ENCODE measurements at places on chromosomes 3 and 15.
A peak's percentile ranks its signal among the peaks of the same experiment; 100 is the strongest.

DNA sequence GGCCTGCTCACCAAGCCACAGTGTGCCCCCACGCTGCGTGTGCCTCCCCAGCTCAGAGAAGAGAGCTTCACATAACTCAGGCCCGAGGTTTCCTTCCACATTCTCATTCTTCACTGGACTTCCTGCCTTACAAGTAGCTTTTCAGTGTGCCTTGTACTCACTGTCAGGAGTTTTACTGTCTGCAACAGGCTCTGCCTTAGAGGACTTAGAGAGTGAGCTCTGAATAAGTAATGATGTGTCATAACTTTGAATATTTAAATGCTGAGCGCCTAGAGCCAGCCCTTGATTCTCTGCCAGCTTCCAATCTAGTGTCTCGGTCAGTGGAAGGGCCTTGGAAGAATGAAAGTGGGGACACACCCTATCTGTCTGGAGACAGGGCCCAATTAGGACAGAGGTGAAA, 41.8 kb downstream of the ITGB5 start:
- DNase-seq: no peak

- DNase-seq: no peak
These were observed 29.6 kb downstream of the DUT start for GRCh38 chr15:48360841-48361240.

GRCh38 chr3:126472277-126473006, 3.2 kb downstream of the ZXDC start:
- no peak for DNase-seq

- peak; percentile 16 for DNase-seq
These were observed 73.9 kb upstream of the TMEM108 start for GRCh38 chr3:132964266-132964665.

DNA sequence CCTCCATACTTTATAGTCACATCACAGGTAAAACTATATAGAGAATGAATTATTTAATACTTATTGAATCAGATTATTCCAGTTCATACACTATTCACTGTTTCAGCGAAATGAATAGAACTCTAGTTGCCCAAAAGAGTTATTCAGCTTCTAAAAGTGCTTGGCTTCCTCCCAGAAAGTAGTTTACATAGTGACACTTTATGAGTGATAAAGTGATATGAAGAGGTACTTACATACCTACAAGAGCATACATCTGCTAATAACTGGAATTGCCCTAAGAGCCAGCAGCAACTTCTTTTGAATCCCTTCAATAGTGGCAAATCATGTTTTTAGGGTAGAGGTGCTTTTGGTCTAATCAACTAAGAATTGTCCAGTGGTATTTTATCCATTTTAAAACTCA, 635.1 kb upstream of the AGTR1 start:
- DNase-seq: no peak

DNA sequence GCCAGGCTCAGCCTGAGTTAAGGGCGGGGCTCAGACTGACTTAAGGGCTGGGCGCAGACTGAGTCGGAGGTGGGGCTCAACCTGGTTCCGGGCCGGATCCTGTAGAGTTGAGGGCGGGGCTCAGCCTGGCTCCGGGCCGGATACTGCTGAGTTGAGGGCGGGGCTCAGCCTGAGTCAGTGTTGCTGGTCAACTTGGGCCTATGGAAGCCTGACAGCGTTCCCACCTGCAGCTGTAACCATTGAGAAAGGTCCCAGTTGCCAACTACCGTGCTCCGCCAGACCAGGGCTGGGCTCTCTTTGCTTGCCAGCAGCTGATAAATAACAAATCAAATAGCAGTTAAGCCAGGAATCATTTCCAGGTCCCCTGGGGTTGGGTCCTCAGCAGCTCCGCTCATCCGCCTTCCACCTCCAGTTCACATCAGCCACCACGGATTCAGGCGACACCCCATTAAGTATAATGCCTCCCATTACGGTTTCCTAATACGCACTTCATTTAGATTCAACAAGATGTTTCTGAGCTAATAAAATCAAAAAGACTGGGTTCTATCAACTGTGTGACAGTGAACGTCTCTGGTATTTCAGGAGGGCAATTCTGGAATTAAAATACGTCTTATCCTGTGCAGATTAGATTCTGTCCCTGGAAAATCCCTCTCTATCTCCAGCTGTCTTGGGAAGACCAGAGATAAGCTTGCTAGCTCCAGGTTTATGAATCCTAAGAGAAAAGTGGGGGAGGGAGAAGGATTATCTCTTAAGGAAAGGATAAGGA, 7.3 kb downstream of the GRIP2 start:
- DNase-seq: peak; percentile 47

- no peak for DNase-seq
These were observed 60.2 kb upstream of the ARHGEF26 start for GRCh38 chr3:154061001-154061370.

GRCh38 chr3:164791263-164791662, 287.0 kb downstream of the SI start:
- no peak for DNase-seq

GRCh38 chr3:36738702-36739101, 25.7 kb downstream of the DCLK3 start:
- DNase-seq: no peak

- DNase-seq: no peak
These were observed 8.4 kb downstream of the VWA5B2 start for GRCh38 chr3:184237807-184238206.

- no peak for DNase-seq
These were observed 45.2 kb upstream of the ARRDC4 start for GRCh38 chr15:97915261-97915660.

DNA sequence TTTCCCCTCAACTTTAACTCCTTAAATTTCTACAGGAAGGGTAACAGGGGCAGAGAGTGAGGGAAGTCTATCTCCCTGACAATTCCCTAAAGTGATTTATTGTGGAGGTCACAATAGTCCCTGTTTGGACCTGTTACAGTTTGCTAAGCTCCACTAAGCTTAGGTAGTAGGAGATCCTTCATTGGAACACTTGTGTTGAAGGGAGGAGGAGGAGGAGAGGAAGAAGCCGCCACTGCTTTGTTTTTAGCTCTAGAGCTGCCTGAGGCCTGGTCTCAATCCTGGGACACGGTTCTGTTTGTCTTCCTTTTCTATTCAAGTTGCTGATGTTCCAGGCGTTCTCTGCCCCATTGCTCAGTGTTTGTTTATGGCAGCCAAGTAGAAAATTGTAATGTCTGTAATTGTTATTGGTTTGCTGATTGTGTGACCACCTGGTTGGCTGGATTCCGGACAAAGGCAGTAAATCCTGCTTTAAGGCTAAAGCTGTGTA, 48.4 kb downstream of the HES1 start:
- no peak for DNase-seq

DNA sequence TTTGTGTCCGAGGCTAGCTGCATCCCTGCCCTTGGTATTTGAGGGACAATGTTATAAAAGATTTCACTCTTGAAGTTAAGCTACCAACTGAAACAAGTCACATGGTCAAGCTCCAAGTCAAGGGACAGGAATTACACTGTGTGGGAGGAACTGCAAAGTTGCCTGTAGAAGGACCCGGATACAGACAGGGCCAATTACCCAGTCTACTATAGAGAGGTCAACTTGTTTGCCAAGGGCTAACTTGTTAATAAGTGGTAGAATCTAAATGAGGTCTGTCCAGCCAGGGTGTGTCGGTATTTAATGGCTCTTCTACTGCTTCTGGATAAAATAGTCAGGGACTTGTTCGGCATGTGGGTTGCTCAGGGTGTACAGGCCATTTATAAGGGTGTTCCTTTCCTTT, 55.7 kb downstream of the PTPRG start:
- DNase-seq: no peak

DNA sequence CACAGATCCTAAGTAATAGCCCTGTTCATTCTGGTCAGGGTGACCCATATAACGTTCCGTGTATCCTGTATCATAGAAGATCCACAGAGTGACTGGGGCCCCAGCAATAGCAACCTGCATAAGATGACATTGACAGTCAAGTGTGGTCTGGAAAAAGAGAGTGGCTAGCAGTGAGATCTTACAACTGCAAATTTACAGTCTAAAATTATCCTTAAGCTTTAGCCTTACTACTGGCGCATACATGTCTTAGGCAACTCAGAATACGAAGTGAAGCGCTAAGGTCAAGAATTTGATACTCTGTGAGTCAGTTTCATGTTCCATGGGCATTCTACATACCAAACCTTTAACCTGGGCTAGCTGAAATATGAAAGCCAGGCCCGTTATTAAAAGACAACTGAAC, 29.2 kb upstream of the IGDCC4 start:
- DNase-seq: no peak

DNA sequence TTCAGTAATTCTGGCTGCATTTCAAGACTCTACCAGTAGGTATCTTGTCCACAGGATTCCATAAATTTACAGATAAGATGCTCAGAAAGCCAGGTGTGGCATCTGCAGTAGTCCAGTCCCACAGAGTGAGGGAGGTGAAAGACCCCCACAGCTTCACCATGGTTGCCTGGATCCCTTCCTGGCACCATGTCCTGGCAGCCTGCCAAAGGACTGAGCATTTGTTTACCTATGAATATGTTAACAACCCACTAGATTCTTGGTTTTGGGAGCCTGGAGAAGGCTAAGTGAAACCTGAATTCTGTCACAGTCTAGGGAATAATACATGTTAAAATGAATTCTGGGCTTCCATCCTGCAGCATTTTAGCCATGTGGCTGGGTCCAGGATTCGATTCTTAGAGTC, 14.9 kb downstream of the CHST2 start:
- DNase-seq: no peak

- no peak for DNase-seq
These were observed 516.5 kb upstream of the PPP2R3A start for GRCh38 chr3:135449046-135449445.

GRCh38 chr15:66675446-66675845, 26.6 kb upstream of the SMAD6 start:
- DNase-seq: no peak

DNA sequence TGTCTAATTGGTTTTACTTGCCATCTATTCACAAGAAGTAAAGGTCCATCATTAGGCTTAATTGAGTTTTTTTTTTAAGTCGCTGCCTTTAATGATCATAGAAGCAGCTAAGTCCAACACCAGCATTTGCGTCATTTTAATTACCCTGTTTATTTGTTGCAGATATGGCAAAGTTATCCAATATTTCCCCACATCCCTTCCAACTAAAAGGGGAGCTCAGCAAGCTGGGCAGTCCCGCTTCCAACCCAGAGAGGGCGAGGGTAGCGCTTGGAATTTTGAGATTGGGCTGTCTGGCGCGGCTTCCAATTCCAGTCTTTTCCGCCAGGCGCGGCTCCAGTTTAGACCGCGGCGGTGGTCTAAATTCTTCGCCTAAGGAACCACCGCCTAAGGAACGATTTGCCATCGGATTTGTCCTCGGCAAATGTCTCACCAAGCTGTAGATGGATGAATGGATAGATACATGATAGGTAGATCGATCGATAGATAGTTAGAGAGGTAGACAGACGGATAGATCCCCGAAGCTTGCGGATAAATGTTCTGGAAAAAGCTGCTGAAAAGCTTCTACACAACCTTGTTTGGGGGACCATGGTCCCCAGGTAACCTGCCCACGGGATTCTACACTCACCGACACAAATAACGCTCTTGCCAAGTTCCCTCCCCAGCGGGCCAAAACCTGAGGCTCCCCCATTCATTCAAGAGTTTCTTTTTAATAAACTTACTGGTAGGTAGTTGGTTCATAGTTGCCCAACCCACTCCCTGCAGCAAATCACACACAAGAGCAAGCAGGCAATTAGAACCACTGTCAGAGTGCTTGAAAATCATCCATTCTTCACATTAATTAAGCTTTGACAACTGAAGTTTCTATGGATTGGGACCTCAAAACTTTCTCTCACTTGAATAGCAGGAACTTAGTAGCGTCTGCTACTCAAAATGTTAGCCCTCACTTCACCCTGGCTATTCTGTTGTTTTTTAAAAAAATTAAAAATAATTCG, 49.1 kb downstream of the ZIC4 start:
- peak; percentile 71 for DNase-seq

GRCh38 chr15:90581771-90582352, 52.1 kb downstream of the CRTC3 start:
- no peak for DNase-seq

GRCh38 chr15:70484993-70485392, 278.4 kb downstream of the UACA start:
- DNase-seq: no peak

- DNase-seq: no peak
These were observed 38.4 kb upstream of the BFSP2 start for GRCh38 chr3:133361435-133361834.

GRCh38 chr3:122496508-122496907, 18.2 kb downstream of the KPNA1 start:
- no peak for DNase-seq

DNA sequence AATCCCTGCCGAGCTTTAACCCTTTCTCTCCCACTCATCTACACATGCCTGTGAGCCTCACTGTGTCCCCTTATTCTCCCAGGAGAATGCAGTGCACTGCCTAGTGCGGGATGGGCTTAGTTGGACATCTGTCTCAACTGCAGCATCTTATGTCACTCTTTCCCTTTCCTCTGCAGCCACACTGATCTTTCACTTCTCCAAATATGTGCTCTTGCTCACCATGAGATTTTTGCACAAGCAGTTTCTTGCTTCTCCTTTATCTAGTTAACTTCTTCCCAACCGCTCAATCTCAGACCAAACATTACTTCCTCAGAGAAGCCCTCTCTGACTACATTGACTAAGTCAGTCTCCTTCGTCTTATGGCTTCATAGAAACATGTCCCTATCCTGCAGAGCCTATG, 292.3 kb downstream of the KBTBD8 start:
- no peak for DNase-seq

- DNase-seq: no peak
These were observed 67.9 kb downstream of the CRTC3 start for GRCh38 chr15:90597577-90597976.

GRCh38 chr3:76028774-76029173, 243.4 kb upstream of the ZNF717 start:
- no peak for DNase-seq

DNA sequence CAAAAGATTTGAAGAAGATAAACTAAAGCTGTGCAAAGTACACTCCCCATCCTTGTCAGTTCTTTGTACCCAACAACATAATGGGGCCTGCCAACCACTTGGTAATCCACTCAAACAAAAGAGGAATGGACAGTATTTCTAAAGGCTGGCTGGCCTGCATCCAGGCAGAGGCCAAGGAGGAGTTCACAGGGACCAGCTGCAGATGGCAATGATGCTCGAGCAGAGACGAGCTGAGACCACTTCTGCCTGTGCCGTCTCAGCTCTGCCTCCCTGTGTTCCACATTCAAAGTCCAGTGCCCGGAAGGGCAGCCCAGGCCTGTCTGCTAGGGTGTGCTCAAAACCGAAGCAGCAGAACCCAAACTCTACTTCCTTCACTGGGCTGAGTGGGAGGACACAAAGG, 14.3 kb downstream of the CXCR6 start:
- no peak for DNase-seq

DNA sequence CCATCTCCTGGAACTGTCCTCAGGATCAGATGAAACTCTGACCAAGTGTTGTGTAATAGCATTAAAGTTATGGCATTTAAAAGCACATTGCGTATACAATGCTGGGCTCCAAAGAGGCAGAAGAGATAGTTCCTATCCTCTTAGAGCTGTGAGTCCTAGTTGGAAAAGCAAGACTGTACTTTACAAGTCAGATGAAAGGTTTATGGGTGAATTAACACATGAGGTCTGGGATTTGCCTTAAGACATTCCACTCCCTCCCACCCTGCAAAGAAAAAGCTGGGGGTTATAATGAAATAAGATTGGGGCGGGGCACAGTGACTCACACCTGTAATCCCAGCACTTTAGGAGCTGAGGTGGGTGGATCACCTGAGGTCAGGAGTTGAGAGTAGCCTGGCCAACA, 35.6 kb downstream of the SNAPC5 start:
- DNase-seq: no peak
